ENCODE measurements at places on chromosomes 4 and X. TPM values are rescaled to one million over a fixed set of nuclear protein-coding genes. Genes with fewer than 3 reads are reported as not detected.

The KDM5C gene
- 358 TPM for total RNA-seq

The KLHL13 gene
- 0.27 TPM for total RNA-seq

- no peak for DNase-seq
Measured at GRCh38 chr4:27304751-27305150, 444.1 kb downstream of the STIM2 start.

The EIF4E gene
- 57.4 TPM for total RNA-seq

The QRFPR gene
- total RNA-seq = not detected

- no peak for DNase-seq
Measured at GRCh38 chr4:156638334-156638733, 333.3 kb downstream of the PDGFC start.
